GM12865 (cell line): ENCODE measurements at places on chromosomes 12 and 14.

DNA sequence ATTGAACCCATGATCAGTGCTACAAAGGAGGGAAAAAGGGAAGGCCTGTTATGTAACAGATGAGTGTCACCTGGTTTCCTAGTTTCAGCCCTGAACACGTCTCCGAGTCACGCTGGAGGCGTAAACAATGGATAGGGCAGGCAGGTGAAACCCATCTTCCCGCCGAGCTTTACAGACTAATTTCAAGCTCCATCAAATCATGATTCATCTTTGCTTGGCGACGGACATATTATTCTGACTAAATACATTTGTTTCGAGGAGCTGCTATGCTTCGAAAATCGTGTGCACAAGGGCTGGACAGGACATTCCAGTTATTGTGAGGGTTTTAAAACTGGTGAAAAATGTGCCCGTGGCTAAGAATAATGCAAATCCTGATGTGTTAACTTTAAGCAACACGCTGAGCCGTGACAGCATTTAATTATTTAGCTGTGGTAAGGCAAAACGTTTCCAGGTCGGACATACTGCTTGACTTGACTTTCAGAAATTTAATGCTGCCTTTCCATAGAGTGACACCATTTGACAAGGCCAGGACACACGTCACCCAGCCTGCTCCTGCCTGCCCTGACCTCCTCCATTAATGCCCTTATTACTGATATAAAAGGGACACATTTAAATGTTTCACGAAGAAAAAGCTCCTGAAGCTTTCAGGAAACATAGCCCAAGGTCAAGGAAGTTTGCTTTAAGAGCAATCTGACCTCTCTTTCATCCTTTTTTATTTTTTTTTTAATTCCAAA, 1203.5 kb upstream of the TMEM132C start:
- DNase-seq: no peak

DNA sequence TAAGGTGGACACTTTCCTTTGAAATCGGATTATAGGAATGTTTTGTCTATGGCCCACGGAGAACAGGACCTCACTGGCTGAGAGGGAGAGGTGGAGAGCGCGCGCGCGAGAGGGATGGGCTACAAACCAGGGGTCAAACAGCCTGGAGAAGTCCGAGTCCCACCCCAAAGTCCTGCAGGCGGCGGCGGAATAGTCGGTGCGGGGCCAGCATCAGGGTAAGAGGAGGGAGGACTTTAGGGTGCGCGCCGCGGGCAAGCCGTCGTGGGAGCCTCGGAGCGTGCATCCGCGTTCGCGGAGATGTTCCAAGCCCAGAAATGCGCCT, 3.3 kb upstream of the HOXC8 start:
- no peak for DNase-seq

GRCh38 chr14:76904100-76904739, 78.0 kb downstream of the LRRC74A start:
- no peak for DNase-seq

DNA sequence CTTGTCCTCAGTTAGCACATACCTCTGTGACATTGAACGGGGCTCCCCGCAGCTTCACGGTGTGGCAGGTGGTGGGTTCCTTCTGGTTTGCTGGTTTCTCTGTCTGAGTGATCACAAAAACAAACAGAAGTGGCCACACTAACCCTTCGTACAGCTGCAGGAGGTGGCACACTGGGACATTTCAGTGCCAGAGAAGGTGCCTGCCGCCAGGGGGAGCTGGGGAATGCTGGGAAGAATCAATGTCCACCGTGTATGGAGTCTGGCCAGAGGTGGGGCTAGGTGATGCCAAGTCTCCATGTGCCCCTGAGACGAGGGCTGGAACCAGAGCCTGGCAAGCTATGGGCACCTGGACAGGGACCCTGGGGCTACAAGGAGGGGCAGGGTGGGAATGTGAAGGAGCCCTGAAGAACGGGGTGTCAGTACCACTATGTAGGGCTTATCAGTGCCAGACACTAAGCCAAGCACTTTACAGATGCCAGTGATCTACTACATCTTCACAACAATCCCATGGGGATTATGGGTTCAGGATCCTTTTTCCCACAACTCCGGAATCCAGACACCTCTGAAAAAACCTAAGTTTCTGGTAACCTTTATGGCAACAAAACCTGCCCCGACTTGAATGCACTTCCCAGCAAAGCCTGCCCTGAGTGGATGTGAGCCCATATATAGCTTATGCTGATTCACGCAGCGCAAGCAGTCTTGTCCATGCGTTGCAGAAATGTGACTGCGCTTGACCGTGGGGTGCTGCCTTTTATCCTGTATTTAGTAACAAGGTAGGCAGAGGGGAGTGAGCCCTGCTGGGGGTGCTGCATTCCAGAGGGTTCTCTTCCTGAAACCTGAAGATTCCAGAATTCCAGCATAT, 10.8 kb downstream of the RBM19 start:
- peak; percentile 28 for DNase-seq

GRCh38 chr14:93493054-93493453, 62.3 kb downstream of the UNC79 start:
- DNase-seq: no peak

DNA sequence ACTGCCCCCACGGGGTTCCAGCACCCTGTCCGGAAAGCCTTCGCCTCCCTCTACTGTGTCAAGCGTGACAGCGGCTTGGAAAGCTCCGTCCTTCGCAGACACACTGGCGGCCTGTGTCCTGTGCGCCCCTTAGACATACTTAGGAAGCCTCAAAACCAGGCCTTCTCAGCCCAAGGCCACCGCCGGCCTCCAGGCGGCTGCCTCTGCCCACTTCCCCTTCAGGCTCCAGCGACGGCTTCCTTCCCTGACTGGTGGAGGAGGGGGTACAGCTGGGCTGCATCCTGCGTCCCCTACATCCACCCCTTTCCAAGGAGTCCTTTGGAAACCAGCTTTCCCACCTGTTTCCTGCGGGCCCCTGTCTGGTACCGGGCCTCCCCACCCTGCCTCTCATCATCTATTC, 2.5 kb upstream of the CACNA2D4 start:
- no peak for DNase-seq

DNA sequence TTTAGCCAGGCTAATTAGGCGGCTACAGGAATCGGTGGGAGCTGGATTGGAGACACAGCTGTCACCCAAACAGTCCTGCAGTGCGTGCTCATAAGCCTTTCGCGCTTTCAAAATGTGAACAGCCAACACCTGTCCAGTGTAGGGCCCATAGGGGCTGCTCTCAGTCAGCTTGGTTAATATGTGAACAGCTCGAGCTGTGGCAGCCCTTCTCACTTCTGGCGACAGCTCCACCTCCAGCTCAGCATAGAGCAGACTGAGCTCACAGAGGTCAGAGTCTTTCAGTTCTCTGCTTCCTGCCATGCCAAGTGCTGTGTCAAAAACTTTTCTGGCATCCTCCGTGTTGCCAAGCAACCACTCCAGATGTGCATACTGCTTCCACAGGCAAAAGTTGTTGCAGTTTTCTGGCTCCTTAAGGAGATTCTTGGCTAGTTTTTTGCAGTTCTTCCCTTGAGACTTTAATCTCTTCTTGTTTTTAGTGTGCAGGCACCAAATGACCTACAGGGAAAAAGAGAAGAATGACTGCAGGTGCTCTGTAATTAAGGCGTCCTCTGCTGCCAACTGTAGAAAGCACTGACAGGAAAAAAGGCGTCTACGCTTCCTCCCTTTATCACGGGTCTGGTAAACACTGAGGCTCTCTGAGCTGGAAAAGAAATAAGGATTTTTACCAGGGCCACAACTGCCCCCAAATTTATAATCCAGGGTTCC, 32.5 kb downstream of the PSMC1 start:
- DNase-seq: no peak
